ENCODE measurements at places on chromosomes 13 and 19. TPM values are rescaled to one million over a fixed set of nuclear protein-coding genes. Genes with fewer than 3 reads are reported as not detected.

NR1H2 gene
- 74.8 TPM for total RNA-seq

OR10H1 gene
- total RNA-seq = not detected

PSG7 gene
- not detected for total RNA-seq

KIR3DL2 gene
- not detected for total RNA-seq

ZNF738 gene
- total RNA-seq = 4.1 TPM

ERFL gene
- under 0.01 TPM for total RNA-seq

KIR2DL4 gene
- not detected for total RNA-seq

CD22 gene
- total RNA-seq = 0.70 TPM

Data from smooth muscle cell of the coronary artery (primary cell).